ENCODE measurements at places on chromosomes 12 and 14. TPM values are rescaled to one million over a fixed set of nuclear protein-coding genes. Genes with fewer than 3 reads are reported as not detected.

- peaks cover 38% of the 10 kb centered on the region for H3K36me3 ChIP-seq
- H3K27me3 ChIP-seq = no peaks in the 10 kb centered on the region
- peak overlapping the region; percentile 93 for H3K27ac ChIP-seq
- H3K4me1 ChIP-seq = peaks cover 26% of the 10 kb centered on the region
- peak overlapping the region; percentile 84 for H3K4me3 ChIP-seq
Observed at GRCh38 chr14:68791078-68791901, 1.6 kb downstream of the ZFP36L1 start.

- no peaks in the 10 kb centered on the region for H3K27me3 ChIP-seq
- no peaks in the 10 kb centered on the region for H3K4me1 ChIP-seq
- no peaks in the 10 kb centered on the region for H3K36me3 ChIP-seq
- DNase-seq = no peak
Observed at GRCh38 chr12:43241986-43242385, 310.0 kb downstream of the ADAMTS20 start.

Gene TAMALIN
- 9.6 TPM for polyA plus RNA-seq

- no peaks in the 10 kb centered on the region for H3K27me3 ChIP-seq
- DNase-seq = no peak
- H3K4me3 ChIP-seq = no peak overlapping the region
- H3K4me1 ChIP-seq = peaks cover 4% of the 10 kb centered on the region
Observed at GRCh38 chr12:31311634-31312258, 14.2 kb downstream of the SINHCAF start.

Gene TMEM119
- 14.6 TPM for polyA plus RNA-seq

DNA sequence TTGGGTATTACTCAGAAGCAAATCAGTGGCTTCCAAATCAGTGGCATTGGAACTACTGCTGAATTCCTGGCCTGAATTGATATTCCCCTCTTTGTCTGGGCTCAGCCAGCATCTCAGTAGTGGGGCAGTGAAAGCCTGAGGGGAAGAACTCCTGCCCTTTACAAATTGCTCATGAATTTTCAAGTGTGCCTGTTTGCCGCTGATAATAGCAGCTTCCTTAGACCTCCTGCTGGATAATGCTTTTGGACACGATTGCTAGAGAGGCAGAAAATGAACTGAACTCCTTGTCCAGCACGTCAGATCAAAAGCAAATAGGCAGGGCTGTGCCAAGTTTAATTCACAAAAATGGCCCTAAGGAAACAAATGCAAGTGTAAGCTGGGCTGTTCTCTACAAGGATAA, 91.3 kb upstream of the GZMB start:
- no peak for DNase-seq
- H3K4me1 ChIP-seq = no peaks in the 10 kb centered on the region
- no peaks in the 10 kb centered on the region for H3K36me3 ChIP-seq
- no peak overlapping the region for H3K4me3 ChIP-seq

DNA sequence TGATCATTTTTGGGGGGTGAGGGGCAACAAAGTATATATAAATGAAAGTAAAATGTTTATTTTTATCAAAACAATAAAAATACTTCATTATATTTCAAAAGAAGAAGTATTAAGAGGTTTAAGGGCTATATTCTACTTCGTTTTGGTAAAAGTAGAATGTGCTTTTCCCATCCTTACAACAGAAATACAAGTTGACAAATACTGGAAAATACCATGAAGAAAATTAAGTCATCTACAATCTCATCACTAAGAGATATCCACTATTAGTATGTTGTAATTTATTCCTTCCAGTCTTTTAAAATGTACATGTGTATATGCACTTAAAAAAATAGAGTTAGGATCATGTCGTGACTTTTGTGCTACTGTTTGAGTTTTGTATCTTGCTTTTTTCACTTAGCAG, 92.8 kb downstream of the PCNX1 start:
- no peak overlapping the region for H3K4me3 ChIP-seq
- no peaks in the 10 kb centered on the region for H3K27me3 ChIP-seq
- H3K4me1 ChIP-seq = no peaks in the 10 kb centered on the region
- DNase-seq = no peak
- H3K27ac ChIP-seq = no peak overlapping the region
- peaks cover 11% of the 10 kb centered on the region for H3K36me3 ChIP-seq

- H3K27me3 ChIP-seq = no peaks in the 10 kb centered on the region
- H3K4me1 ChIP-seq = no peaks in the 10 kb centered on the region
- no peak for DNase-seq
Observed at GRCh38 chr12:24364921-24365320, 415.5 kb upstream of the SOX5 start.

Gene STYK1
- 0.94 TPM for polyA plus RNA-seq

DNA sequence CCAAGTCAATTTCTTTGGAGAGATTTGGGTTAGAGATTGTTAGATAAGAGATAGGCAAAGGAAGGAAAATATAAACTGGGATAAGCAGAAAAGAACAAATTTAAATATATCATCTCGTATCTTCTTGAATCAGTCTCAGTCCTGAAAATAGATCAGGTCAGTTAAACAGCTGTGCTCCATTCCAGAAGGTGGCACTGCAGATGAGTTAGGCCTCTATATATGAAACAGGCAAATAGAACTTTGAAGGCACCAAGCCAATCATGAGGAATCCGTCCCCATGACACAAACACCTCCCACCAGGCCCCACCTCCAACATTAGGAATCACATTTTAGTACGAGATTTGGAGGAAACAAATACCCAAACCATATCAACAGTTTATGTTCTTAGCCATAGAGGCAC, 605.5 kb upstream of the USP15 start:
- no peaks in the 10 kb centered on the region for H3K27me3 ChIP-seq
- H3K4me3 ChIP-seq = no peak overlapping the region
- no peaks in the 10 kb centered on the region for H3K4me1 ChIP-seq
- no peak for DNase-seq

Gene OTX2
- not detected for polyA plus RNA-seq

GRCh38 chr12:76060111-76060510, 24.4 kb downstream of the NAP1L1 start:
- H3K4me3 ChIP-seq = no peak overlapping the region
- H3K27ac ChIP-seq = no peak overlapping the region

DNA sequence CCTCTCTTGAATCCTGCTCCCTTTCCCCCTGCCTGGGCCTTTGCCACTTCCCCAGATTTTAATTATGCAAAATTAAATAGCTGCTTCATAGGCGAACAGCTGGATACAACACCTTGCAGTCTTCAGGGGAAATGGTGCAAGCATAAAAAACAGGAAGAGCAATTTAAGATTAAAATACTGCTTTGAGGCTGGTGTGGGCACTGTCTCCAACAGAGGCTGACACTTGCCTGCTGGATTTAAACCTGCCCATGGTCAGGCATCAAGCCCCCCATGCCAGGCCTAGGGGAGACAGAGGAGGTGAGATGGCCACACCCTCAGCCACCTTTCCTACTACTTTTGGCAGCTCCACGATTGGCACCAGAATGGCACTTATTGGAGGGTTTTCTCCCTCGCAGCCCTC, 110.1 kb upstream of the DIO3 start:
- no peaks in the 10 kb centered on the region for H3K36me3 ChIP-seq
- H3K27ac ChIP-seq = no peak overlapping the region
- H3K4me1 ChIP-seq = no peaks in the 10 kb centered on the region
- no peak for DNase-seq

Gene PLEKHG7
- polyA plus RNA-seq = 0.54 TPM

GRCh38 chr14:52307905-52308304, 6.2 kb upstream of the PTGER2 start:
- DNase-seq = no peak
- peaks cover 3% of the 10 kb centered on the region for H3K27me3 ChIP-seq
- H3K27ac ChIP-seq = no peak overlapping the region
- no peak overlapping the region for H3K4me3 ChIP-seq
- H3K36me3 ChIP-seq = no peaks in the 10 kb centered on the region
- no peaks in the 10 kb centered on the region for H3K4me1 ChIP-seq

GRCh38 chr14:65620195-65620594, 207.7 kb downstream of the FUT8 start:
- no peak overlapping the region for H3K4me3 ChIP-seq
- no peaks in the 10 kb centered on the region for H3K4me1 ChIP-seq
- H3K27ac ChIP-seq = no peak overlapping the region

Gene RTL1
- polyA plus RNA-seq = 0.16 TPM

GRCh38 chr12:127558361-127558760, 708.6 kb upstream of the TMEM132C start:
- H3K4me3 ChIP-seq = no peak overlapping the region
- no peaks in the 10 kb centered on the region for H3K4me1 ChIP-seq
- DNase-seq = no peak
- no peaks in the 10 kb centered on the region for H3K27me3 ChIP-seq
- H3K27ac ChIP-seq = no peak overlapping the region

DNA sequence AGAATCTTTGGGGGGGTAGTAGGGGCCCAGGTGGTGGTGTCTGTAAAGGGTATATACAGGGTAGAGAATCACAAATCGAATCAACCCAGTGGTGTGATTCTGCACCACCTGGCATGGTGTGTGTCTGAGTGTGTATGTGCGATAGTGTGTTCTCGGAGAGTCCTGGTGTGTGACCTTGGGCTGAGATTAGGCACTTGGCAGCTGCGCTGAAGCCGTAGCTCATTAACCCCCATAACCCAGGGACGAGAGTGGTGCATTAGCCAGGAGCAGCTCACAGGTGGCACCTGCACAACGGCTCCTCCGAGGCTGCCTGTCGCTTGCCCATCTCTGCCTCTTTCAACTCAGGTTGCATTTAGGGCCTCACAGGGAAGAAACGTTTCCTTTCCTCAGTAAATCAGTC, 15.6 kb upstream of the TESC start:
- no peaks in the 10 kb centered on the region for H3K4me1 ChIP-seq
- no peak for DNase-seq
- H3K27ac ChIP-seq = no peak overlapping the region

Gene STK38L
- 33.7 TPM for polyA plus RNA-seq

GRCh38 chr12:27015730-27016076, 1.5 kb upstream of the TM7SF3 start:
- DNase-seq = no peak
- peaks cover 32% of the 10 kb centered on the region for H3K4me1 ChIP-seq
- H3K27me3 ChIP-seq = no peaks in the 10 kb centered on the region
- H3K4me3 ChIP-seq = no peak overlapping the region
- H3K27ac ChIP-seq = no peak overlapping the region

GRCh38 chr12:95240556-95240955, 22.9 kb downstream of the VEZT start:
- H3K36me3 ChIP-seq = peaks cover 23% of the 10 kb centered on the region
- no peak overlapping the region for H3K4me3 ChIP-seq
- no peaks in the 10 kb centered on the region for H3K27me3 ChIP-seq
- H3K4me1 ChIP-seq = no peaks in the 10 kb centered on the region
- no peak for DNase-seq

- H3K36me3 ChIP-seq = no peaks in the 10 kb centered on the region
- no peaks in the 10 kb centered on the region for H3K27me3 ChIP-seq
- H3K4me1 ChIP-seq = no peaks in the 10 kb centered on the region
- H3K27ac ChIP-seq = no peak overlapping the region
Observed at GRCh38 chr12:1273051-1273450, 282.0 kb downstream of the ERC1 start.

DNA sequence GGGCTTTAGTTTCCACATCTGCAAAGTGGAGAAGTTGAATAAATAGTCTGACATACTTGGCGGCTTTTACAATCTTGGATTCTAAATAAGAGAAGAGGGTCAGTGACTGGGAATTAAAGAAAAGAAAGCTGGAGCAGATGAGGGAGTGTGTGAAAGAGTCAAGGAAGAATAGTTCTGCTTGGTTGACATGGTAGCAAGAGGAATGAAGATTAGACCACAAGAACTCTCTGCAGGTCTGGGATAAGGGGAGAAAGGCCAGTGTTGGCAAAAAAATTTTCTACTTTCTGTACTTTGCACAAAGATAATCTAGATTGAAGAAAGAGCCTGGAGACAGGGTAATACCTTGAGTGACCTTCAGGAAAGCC, 5.9 kb downstream of the ITGB7 start:
- no peak overlapping the region for H3K27ac ChIP-seq
- H3K27me3 ChIP-seq = peaks cover 5% of the 10 kb centered on the region
- H3K4me1 ChIP-seq = peaks cover 4% of the 10 kb centered on the region
- H3K4me3 ChIP-seq = no peak overlapping the region
- no peaks in the 10 kb centered on the region for H3K36me3 ChIP-seq

DNA sequence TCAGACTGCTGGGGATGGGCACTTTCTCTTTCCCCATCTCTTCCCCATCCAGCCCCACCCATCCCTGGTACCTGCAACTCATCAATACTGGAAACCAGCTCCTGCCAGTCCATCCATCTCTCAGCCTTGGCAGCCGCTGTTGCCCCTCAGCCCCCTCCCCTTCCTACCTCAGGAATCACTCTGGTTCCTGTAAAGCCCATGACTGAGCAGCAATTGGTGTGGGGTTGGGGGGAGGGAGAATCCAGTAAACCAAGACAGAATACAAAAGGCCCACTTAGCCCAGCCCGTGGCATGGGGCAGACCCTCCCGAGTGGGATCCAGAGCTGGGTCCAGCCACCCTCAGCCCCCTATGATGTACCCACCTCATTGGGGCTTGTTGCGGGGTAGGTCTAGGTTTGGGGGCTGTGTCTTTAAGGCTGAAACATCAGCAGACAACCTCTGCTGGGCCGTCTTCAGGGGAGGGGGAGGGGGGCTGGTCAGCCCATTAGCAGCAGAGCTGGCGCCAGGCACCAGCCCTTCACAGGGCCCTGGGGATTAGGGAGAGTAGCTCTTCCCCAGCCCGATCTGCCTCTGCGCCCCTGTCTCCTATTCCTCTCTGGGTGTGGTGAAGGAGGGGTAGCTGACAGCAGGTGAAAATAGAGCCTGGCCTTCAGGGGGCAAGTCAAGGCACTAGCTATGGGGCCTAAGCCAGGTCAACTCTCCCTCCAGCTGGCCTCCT, 702 bp upstream of the PRPH start:
- no peaks in the 10 kb centered on the region for H3K36me3 ChIP-seq
- no peak overlapping the region for H3K4me3 ChIP-seq
- peaks cover 76% of the 10 kb centered on the region for H3K27me3 ChIP-seq
- peak overlapping the region; percentile 24 for H3K27ac ChIP-seq
- no peak for DNase-seq
- peaks cover 18% of the 10 kb centered on the region for H3K4me1 ChIP-seq

Gene KCNH5
- polyA plus RNA-seq = 0.40 TPM

- no peaks in the 10 kb centered on the region for H3K27me3 ChIP-seq
- DNase-seq = no peak
- H3K4me1 ChIP-seq = peaks cover 2% of the 10 kb centered on the region
- H3K27ac ChIP-seq = no peak overlapping the region
- H3K36me3 ChIP-seq = no peaks in the 10 kb centered on the region
Observed at GRCh38 chr12:93297536-93297935, 80.2 kb upstream of the NUDT4 start.

Gene PUS1
- 26.1 TPM for polyA plus RNA-seq

DNA sequence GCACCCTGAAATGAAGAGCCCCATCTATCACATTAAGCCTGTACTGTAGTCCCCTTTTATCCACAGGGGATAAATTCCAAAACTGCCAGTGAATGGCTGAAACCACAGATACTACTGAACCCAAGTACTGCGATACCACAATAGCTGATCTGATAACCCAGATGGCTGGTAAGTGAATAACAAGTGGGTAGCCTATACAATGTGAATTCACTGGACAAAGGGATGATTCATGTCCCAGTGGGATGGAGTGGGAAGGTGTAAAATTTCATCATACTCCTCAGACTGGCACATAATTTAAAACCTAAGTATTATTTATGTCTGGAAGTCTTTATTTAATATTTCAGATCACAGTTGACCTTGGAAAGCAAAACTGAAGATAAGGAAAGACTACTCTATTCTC, 201.3 kb downstream of the GPHN start:
- no peaks in the 10 kb centered on the region for H3K36me3 ChIP-seq
- no peak overlapping the region for H3K4me3 ChIP-seq
- no peak overlapping the region for H3K27ac ChIP-seq
- DNase-seq = peak; percentile 5
